ENCODE measurements at places on chromosomes 4 and X.

- DNase-seq = no peak
Observed at GRCh38 chrX:46645614-46646013, 72.0 kb downstream of the CHST7 start.

DNA sequence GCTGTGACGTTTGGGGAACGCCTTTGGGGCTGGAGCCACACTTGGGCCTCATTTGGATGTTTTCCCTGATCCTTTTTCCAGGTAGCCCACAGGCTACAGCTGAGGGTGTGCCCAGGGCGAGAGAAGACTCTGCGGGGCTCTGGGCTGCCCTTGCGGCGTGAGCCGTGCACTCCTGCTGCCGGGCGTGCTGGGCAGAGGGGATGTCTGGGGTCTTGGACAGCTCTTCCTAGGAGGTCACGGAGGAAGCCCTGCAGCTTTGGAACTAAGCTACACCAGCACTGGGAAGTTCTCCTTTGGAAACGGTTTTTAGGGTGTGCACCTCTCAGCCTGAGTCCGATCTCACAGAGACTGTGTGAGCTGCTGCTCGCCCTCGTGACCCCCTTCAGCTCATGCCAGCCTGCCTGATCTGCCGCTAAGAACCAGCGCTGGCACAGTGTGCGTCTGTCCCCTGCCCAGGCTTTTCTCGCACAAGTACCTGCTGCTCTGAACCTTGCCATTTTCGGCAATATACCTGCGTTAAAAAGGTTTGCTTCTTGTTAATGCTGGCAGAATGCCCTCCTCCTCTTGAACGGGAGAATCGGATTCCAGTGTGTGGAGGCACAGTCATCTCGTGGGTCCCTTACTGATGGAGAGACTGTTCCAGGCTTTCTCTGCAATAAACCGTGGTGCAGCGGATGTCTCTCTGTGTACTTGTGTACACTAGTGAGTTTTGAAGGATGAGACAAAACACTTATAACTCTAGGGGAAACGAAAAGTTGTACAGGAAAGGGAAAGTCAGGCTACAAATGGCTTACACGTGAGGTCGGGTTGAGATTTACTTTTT lies 14.3 kb downstream of the MSANTD1 start:
- DNase-seq = no peak

DNA sequence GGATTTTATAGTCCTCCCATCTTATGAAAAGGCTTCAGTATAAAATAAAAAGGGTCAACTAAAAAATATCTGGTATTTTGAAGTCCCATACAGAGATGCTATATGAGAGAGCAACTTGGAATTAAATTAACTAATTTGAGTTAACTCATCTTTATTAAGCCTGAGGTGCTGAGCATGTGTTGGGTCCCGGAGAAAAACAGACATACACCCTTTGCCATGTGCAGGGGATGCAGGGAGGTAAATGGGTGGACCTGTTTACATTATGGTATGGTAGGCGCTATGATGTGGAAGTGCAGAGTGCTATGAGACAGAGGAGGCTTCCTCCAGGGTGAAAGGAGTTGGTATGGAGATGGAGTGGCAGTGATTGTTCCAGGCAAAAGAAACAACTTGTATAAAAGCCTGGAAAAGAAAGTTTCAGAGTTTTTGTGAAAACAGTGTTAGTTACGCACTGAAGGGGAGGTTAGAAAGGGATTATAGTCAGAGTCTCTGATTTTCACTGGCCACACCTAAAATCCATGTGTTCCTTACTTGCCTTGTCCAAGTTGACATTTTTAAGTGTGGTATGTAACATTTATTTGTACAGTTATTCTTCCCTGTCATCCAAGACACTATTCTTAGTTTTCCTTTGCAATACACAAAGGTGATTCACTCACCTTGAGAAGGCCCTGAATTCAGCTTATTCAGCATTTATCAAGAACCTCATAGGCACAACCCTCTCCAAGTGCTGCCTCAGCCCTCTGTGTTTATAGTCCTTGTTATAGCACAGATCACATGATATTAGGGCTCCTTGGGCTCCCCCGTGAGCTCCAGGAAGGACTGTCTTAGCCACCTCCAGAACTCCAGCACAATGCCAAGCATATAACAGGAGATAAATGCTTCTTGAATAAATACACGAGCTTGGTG lies 152.0 kb downstream of the RASL11B start:
- no peak for DNase-seq

GRCh38 chr4:145440292-145441007 lies 41.2 kb upstream of the SMAD1 start:
- DNase-seq = no peak

- DNase-seq = no peak
Observed at GRCh38 chrX:119015407-119016237, 41.2 kb downstream of the LONRF3 start.

DNA sequence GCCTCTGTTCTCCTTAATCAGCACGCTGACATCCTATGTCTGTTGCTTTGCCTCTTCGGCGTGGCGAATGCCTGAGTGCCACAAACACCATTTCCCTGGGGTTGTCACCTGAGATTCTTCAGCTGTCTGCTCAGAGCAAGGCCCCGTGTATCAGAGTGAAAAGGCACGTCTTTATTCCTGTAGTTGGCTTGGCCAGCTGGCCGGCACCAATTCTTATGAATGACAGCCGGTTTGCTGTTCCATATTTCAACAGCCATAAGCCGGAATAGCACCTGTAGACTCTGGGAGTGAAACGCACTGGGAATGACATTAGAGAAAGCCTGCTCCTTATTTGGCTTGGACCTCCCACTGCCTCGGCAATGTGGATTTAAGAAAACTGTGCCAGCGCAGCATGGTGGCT lies 89.3 kb downstream of the MGST2 start:
- DNase-seq = no peak

DNA sequence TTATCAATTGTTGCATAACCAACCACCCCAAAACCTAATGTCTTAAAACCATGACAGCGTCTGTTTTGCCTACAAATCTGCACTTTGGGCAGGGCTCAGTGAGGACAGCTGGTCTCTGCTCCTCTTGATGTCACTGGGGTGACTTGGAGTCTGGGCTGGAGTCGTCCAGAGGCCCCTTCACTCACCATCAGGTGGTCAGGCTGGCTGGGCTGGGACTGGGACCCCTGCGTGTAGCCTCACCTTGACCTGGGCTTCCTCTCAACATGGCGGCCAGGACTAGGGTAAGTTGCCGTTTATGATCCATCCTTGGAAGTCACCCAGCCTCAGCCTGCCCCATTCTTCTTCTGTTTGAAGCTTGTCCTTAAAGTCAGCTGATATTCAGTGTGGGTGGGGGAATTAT lies 116.8 kb upstream of the NKX1-1 start:
- DNase-seq = no peak

- DNase-seq = no peak
Observed at GRCh38 chrX:13662355-13662791, 9.4 kb downstream of the TCEANC start.

DNA sequence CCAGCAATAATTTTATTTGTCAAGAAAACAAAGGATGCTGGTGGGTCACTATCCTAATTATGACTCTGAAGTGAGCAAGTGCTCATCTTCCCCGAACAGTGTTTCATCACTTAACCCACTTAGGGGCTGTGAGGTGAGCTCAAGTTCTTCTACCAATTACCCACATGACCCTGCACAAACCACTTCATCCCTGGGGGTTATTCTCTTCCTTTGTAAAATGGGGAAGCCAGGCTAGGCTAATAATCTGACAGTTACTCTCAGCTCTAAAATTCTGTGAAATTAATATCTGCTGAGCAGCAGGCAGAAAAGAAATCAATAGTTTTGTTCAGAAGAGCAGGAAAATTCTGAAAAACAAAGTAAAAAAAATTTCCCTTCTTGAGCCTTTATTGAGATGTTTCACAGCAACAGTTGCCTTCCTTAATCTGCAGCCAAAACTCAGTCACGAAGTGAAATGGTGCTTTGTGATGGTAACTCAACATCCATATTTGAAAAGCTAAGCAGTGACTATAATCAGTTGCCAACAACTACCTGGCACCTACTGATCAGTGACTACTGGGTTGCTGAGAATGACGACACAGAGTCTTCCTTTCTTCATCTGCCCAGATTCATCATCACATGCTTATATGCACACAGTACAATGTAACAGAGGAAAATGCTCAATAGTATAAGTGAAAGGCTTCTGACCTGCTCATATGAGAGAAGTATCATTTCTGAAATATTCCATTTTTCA lies 24.1 kb downstream of the ATP8A1 start:
- no peak for DNase-seq

- no peak for DNase-seq
Observed at GRCh38 chr4:98601708-98602107, 56.7 kb downstream of the TSPAN5 start.

DNA sequence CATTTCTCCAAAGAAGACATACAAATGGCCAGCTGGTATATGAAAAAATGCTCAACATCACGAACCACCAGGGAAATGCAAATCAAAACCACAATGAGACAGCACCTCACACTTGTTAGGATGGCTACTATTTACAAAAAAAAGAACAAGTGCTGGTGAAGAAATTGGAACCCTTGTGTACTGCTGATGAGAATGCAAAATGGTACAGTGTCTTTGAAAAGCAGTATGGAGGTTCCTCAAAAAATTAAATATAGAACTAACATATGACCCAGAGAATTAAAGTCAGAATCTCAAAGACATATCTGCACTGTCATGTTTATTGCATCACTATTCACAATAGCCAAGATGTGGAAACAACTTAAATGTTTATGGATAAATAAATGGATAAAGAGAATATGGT lies 20.9 kb downstream of the PAGE4 start:
- DNase-seq = peak; percentile 8

DNA sequence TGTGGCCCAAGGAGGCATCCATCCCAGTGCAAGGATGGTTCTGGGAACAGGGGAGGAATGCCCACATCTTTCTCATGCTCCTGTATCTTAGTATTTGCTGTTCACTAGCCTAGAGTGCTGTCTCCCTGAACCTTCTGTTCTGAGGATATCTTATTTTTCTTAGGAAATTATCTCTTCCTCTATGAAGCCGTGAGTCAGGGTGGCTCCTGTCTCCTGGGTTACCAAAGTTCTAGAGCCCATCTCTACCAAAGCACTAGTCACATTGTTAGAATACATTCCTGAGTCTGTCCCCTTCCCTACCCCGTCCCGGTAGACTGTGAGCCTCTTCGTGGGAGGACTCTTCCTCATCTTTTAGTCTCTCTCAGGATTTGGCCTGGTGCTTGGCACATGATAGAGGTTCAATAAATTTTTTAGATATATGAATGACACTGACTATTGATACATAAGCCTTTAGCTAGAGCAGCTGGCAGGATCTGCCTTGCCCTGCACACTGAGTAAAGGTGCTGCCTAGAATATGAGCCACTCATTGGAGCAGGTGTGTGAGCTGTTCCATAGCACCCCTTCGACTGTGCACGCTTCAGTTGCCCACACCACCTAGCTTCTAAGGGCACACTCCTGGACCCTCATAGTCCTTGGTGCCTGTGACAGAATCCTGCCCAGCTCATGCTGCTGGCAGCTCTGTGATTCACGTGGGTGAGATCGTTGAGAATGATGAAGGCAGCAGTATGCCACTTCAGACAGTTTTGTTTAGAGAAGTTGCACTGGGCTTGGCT lies 13.3 kb downstream of the CXCR3 start:
- DNase-seq = no peak

- DNase-seq = no peak
Observed at GRCh38 chr4:126513596-126513995, 1119.2 kb upstream of the INTU start.

GRCh38 chr4:150385606-150386005 lies 196.3 kb upstream of the MAB21L2 start:
- no peak for DNase-seq

DNA sequence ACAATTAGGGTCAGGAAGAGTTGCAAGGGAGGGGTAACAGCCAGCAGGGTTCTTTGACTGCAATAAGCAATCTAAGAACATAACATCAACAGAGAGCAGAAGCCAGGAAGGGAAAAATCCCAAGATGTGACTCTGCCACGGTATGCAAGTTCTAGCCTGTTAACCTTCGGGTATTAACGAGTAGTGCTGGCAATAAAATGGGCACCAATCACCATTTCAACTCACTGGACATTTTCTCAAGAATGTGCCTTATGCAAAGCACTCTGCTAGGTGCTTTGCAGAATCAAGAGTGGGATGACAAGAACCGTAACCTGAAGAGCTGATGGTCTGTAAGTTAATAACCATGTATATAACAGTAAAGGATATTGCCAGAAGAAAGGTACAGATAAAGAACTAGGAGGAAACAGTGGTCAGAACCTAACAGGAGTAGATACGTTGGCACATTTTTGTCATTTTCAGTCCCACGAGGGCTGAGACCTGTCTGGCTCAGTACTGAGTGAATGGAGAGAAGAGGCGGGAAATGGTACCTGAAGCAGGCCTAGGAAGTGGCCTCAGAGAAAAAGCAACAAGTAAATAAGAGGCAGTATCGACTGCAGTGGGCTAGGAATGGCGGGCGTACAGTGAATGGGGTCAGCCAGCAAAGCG lies 2.7 kb downstream of the ELOVL6 start:
- peak; percentile 55 for DNase-seq

GRCh38 chrX:43861750-43862149 lies 20.5 kb downstream of the MAOB start:
- DNase-seq = no peak

- no peak for DNase-seq
Observed at GRCh38 chr4:173247321-173247720, 78.7 kb downstream of the GALNT7 start.

DNA sequence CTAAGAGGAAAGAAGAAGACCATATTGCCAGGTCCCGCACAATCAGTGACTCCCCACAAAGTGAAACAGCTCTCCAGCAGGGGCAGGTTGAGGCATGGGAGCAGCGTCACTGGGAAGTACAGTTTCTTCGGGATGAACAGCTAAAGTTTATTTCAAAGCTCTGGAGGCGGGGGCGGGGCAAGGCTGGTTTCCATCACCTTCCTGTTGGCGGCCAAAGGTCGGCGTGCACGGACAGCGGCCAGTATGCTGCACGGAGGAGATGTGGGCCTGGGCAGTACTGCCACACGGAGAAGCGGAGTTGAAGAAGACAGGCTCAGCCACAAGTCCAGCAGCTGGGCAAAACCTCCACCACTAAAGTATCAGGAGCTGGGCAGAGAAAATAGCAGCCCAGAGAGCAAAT lies 951 bp upstream of the ZNF518B start:
- no peak for DNase-seq

GRCh38 chrX:63128509-63128908 lies 222.6 kb downstream of the SPIN4 start:
- peak; percentile 17 for DNase-seq

- DNase-seq = no peak
Observed at GRCh38 chr4:21470535-21470934, 478.0 kb downstream of the KCNIP4 start.

DNA sequence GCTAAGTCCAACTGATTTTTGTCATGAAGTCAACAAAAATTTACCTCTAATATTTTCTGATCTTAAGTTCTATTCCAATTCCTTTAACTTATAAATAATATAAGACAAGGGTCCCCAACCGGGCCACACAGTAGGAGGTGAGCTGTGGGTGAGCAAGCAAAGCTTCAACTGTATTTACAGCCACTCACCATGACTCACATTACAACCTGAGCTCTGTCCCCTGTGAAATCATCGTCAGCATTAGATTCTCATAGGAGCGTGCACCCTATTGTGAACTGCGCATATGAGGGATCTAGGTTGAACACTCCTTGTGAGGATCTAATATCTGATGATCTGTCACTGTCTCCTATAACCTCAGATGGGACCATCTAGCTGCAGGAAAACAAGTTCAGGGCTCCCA lies 227.4 kb downstream of the MAPK10 start:
- no peak for DNase-seq
